ENCODE measurements at places on chromosomes 13 and 19. TPM values are rescaled to one million over a fixed set of nuclear protein-coding genes. Genes with fewer than 3 reads are reported as not detected.

DNA sequence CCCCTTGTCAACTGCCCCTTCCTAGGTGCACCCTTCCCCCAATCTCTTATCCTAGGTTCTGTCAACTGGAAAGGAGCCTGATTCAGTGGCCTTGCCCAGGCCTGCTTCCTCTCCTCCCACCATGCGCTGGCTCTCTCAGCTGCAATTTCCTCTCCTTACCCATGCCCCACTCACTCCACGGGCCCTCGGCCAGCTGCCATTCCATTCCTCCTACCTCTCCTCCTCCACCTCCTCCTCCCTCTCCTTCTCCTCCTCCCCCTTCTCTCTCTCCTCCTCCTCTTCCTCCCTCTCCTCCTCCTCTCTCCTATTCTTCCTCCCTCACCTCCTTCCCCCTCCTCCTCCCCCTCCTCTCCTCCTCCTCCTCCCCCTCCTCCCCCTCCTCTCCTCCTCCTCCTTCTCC lies 9.6 kb upstream of the TIMM44 start:
- H3K27ac ChIP-seq, result no peak overlapping the region
- DNase-seq, result no peak
- no peaks in the 10 kb centered on the region for H3K27me3 ChIP-seq
- peaks cover 5% of the 10 kb centered on the region for H3K4me1 ChIP-seq
- no peaks in the 10 kb centered on the region for H3K36me3 ChIP-seq
- H3K4me3 ChIP-seq, result no peak overlapping the region

- no peak overlapping the region for H3K4me3 ChIP-seq
- no peak overlapping the region for H3K27ac ChIP-seq
- no peaks in the 10 kb centered on the region for H3K27me3 ChIP-seq
- H3K36me3 ChIP-seq, result peaks cover 2% of the 10 kb centered on the region
- no peak for DNase-seq
Measured at GRCh38 chr13:48477191-48477855, 55.6 kb downstream of the RCBTB2 start.

GRCh38 chr13:78742659-78743058 lies 83.7 kb upstream of the OBI1 start:
- H3K4me3 ChIP-seq, result no peak overlapping the region
- H3K27ac ChIP-seq, result no peak overlapping the region
- no peaks in the 10 kb centered on the region for H3K36me3 ChIP-seq
- DNase-seq, result no peak
- H3K4me1 ChIP-seq, result no peaks in the 10 kb centered on the region

DNA sequence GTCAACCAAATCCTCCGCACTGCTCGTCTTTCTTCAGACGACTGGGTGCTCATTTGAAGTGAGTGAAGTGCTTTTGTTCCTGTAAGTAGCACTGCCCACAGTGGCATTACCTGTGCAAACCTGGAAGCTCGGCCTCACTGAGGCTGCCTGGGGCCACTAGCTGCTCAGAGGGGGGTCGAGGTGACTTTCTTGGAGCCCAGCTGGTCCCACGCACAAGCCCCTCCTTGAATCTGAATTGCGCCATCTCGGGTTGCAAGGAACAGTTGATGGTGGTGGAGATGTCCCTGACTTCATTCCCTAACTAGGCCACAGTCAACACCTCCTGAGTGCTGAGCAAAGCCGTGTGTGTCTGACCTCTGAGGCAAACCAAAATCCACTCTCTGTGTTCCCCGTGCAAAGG lies 79.3 kb upstream of the GPR183 start:
- no peak overlapping the region for H3K4me3 ChIP-seq
- peaks cover 19% of the 10 kb centered on the region for H3K36me3 ChIP-seq
- no peak for DNase-seq
- no peak overlapping the region for H3K27ac ChIP-seq

GRCh38 chr13:109243311-109243951 lies 543.0 kb downstream of the IRS2 start:
- peak overlapping the region; percentile 52 for H3K27ac ChIP-seq
- H3K27me3 ChIP-seq, result no peaks in the 10 kb centered on the region
- H3K36me3 ChIP-seq, result no peaks in the 10 kb centered on the region

GRCh38 chr19:41545547-41545946 lies 30.4 kb upstream of the CEACAM21 start:
- DNase-seq, result no peak
- no peaks in the 10 kb centered on the region for H3K36me3 ChIP-seq
- H3K4me1 ChIP-seq, result peaks cover 28% of the 10 kb centered on the region
- H3K4me3 ChIP-seq, result no peak overlapping the region
- peaks cover 9% of the 10 kb centered on the region for H3K27me3 ChIP-seq
- peak overlapping the region; percentile 55 for H3K27ac ChIP-seq

DNA sequence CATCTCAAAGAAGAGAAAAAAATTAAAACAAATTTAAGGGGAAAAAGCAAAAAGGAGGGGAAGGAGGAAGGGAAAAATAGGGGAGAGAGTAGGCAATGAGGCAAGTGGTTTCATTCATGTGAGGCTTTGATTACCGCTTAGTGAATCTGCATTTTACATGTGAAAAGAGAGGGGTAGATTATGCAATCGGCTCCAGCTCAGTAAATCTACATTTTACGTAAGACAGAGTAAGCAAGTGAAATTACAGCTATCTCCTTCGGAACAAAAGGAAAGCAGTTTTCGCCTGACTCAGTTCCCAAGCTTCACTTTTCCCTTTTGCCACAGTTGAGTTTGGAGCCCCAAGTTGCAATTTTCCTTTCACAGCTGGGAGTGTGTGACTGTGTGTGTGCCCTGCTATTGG lies 16.0 kb upstream of the OLFM2 start:
- DNase-seq, result no peak
- no peak overlapping the region for H3K4me3 ChIP-seq
- no peaks in the 10 kb centered on the region for H3K36me3 ChIP-seq
- H3K4me1 ChIP-seq, result no peaks in the 10 kb centered on the region

CNN2 gene
- total RNA-seq, result 220 TPM

ZNF682 gene
- total RNA-seq, result 9.6 TPM

PRODH2 gene
- not detected for total RNA-seq

SULT2A1 gene
- not detected for total RNA-seq

SKA3 gene
- total RNA-seq, result 1.7 TPM

Measured in upper lobe of right lung (tissue), 1 donor.